Stimulated activated CD8-positive, alpha-beta memory T cell treated with anti-CD3 and anti-CD28 coated beads, Interleukin-12 subunit alpha, Interleukin-12 subunit beta, amount 100 ng/mL, for 4 hours (primary cell): ENCODE measurements at places on chromosomes 5 and 9.

GRCh38 chr5:61304590-61305381, 27.3 kb upstream of the ZSWIM6 start:
- no peak for DNase-seq

DNA sequence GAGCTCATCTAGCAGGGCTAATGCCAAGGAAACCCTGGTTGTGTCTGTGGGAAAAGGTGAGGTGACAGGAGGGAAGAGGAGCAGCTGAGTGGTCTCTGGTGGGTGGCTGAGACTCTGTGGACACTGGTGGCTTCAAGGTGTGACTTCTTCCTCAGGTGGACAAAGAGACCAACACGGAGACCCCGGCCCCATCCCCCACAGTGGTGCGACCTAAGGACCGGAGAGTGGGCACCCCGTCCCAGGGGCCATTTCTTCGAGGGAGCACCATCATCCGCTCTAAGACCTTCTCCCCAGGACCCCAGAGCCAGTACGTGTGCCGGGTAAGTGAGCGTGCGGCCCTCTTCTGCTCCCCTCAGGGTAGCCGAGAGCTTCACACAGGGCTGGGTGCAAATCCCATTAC, 31.1 kb upstream of the RARS1 start:
- DNase-seq, result no peak

DNA sequence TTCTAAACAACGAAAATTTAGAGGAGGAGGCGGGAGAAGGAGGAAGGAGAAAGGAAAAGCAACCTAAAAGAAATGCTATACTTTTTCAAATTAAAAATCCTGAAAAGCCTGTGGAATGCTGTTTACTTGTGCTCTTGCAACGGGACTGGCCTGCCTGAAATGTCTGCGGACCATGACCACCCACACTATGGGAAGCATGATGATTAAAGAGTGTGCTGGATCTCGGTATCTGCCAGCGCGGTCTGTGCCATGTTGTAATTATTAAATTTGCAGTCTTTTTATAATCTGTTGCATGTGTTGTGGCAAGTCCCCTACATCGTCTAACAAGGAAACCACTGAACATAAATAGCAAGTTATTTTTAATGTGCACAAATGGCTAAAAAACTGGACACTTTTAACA, 111.4 kb downstream of the FANCC start:
- no peak for DNase-seq

DNA sequence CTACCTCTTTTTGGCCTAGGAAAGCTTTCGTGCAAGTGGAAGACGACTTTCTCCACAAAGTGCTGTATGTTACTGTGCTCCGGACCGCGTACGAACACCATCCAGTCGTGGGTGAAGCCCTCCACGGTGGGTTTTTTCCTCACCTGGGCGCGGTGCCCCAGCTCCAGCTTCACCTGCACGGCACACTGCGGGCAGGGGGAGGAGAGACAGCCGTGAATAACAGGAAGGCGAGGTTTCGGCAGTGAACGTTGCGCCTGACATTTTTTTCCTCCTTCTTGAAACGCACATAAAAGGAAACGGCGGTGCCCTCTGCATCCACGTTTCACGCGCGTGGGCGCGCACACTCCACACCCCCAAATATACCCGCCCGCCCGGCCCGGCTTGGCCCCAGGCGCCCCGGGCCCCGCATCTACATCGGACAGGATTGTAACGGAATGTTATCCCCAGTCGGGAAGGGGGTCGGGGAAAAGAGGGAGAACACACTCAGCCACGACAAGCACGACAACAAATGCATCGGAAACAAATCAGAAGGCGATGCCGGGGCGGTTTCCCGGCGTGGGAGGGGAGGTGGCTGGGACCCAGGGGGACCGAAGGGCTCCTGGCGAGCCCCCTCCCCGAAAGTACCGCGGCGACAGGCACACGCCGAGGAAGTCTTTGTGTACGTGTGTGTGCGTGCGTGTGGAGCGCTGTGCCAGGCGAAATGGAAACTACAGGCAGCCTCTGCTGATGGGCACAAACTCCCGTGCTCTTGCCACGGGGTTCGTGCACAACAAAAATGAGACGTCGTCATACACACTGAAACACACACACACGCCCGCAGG, 1.4 kb downstream of the MLLT3 start:
- peak; percentile 46 for DNase-seq

DNA sequence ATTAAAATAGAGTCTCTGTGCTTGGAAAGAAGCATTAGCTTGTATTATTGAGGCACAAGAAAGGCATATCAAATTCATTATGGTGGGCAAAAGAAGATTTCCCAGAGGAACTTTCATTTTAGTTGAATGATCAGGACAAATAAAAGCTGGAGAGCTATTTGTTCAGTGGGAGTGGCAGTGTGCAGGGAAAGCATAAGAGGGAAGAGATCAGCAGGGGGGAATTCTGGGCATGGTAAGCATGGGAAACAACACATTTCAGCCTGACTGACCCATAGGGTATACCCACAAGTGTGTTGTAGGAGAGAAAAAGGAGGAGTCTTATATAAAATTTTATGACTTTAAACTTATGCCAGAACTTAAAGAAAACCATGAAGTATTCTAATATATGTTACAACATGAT, 167.7 kb upstream of the RASA1 start:
- DNase-seq, result no peak

- DNase-seq, result no peak
Observed at GRCh38 chr5:79269733-79270166, 33.8 kb downstream of the JMY start.

DNA sequence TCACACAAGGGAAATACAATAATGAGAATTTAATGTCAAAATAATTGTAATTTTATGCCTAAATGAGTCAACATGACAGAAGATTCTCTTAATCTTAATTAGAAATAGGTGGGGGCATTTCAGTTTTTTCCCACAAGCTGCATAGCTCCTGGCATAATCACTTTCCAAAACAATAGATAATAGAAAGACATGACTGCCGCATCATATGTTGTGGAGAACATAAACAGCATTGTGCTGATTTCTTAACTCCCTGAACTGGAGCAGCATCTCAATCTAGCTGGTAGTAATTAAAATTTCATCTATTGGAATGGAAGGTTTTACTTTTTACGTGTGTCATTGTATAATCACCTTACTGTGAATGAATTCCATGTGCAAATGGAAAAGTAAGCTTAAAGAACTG, 112.1 kb downstream of the ST8SIA4 start:
- no peak for DNase-seq

DNA sequence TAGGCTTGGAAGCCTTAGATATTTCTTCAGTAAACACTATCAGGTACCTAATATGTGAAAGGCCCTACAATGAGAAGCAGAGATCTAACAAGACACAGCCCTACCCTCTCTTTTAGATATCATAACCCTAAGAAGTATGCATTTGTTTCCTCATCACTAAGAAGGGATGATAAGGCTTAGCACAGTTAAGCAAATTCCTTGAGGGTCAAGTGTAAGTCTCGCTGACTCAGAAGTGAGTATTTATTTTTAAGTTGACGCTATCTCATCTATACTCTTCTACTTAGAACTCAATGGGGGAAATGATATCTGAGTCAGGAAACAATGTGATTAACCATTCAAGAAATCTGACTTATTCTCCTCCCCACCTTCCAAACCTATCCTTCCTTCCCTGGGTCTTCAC, 149.7 kb downstream of the ESM1 start:
- DNase-seq, result no peak

GRCh38 chr9:4620057-4620765, 41.9 kb upstream of the PLPP6 start:
- no peak for DNase-seq

DNA sequence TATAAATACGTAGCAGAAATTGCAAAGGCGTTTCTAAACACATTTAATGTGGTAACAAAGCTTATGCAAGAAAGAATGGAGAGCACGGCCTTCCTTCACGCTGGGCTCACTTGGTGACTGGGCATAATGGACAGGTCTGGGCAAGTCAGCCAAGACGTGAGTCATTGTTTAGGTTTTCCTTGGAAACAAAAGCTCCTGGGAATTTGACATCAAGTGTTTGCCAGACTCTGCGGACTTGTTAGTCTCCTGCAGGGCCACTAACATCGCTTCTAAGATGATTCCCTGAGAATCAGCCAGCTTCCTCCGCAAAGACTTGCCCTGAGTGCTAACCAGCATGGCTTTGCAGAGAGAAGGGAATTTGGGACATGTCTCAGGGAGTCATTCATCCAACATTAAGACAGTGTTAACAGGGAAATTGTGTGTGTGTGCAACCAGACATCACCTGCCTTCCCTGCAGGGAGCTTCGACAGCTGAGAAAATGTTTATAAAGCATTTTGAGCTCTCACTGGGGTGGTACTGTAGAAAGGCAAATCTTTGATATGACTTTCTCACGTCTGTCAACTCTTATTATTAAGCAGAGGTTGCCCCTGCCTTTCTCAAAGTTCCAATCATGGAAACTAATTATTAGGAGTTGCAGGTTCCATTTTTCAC, 182.5 kb downstream of the NTRK2 start:
- no peak for DNase-seq

DNA sequence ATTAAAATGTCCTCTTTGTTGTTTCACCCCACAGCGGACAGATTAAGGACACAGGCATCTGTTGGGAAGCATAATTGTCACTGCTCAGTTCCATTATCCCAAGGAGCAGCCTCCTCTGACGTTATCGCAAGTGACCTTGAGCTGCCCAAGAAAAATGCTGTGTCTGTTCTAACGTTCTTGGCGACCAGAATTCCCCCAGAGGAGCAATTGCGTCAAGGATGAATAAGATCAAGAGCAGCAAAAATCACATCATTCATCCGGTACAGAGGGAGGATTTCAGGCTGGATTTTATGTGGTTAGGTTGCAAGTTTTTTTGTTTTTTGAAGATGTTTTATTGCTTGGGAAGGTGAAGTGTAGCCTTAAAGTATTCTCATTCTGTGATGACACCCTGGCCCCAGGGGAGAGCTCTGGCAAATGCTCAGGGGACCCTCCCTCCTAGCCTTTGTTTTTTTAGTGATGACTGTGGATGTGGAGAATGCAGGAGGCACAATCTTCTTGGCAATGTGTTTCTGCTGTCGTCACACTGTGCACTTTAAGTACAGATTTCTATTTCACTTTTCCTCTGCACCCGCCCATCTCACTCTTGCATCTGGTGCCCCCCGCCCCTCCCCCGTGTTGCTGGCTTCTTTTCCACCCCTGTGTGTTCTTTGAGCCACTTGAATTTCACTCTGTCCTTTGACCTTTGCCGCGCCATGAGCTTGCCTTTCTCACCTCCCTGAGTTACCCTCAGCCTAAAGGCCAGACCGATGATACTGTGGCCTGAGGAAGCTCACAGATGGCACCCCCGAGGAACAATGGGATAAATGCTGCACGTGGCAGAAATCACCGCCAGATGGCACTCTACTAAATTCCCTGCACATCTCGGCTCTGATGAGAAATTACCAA, 308.5 kb downstream of the RAB3C start:
- peak; percentile 13 for DNase-seq

DNA sequence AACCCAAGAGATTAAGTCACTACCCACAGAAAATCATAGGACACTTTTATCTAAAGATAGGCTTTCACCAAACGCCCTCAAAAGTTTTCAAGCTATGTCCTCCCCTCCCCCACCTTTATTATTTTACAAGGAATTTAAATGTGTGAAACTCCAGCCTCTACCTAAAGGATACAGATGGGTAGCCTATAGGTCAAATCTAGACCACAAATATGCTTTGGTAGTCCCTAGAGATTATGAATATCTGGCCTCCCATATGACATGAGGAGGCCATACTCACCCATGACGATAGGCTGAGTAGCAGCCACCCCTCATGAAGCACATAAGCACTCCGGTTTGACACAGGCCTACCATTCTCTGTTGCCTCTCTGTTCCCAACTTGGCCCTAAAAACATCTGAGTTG, 11.9 kb downstream of the SIL1 start:
- DNase-seq, result no peak

DNA sequence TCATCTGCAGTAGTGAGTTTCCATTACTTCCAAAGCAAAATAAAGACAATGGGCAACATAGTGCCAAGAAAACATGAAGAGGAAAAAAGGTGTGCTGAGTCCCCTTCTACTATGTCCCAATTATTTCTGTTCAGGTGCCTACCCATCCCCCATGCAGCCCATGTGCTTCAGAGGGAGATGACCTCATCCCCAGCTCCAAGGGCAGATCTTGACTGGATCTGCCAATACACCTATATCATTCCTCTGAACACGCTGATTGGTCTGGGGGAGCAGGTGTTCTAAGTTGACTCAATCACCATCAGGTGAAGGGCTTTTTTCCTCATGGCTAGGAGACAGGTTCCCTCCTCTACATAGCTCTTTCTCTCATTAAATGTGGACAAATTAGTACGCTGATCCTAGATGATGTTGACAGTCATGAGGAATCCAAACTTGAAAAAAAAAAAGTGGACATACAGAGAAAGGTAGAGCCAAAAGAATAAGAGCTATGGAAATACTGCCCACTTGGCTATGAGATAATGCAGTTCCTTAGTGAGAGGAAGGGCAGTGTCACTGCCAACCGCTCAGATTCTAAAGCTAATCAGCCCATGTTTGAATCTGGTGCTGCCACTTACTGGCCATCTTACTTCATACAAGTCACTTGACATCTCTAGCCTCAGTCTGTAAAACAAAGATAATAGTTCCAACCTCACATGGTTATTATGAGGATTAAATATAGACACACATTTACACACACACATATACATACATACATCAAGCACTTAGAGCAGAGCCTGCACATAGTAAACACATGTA, 23.1 kb downstream of the PRELID2 start:
- DNase-seq, result no peak

- no peak for DNase-seq
Observed at GRCh38 chr5:172849606-172850453, 15.8 kb downstream of the ERGIC1 start.

DNA sequence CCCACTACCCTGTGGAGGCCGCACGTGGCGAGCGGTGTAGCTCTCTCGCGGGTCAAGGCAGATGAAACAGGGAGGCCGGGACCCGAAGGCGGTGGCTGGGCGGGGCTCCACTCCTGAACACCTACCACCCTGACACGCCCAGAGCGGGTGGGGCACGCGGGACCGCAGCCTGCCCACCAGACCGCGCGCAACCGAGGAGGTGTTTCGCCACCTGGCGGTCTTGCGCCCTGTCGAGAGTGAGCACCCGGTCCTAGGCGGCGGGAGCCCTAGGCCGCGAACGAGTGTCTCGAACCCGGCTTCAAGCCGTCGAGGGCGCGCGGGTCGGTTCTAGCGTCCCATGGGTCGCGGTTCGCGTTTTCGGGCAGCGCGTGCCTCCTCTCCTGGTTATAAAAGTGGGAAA, 2.2 kb upstream of the EXOSC3 start:
- no peak for DNase-seq

DNA sequence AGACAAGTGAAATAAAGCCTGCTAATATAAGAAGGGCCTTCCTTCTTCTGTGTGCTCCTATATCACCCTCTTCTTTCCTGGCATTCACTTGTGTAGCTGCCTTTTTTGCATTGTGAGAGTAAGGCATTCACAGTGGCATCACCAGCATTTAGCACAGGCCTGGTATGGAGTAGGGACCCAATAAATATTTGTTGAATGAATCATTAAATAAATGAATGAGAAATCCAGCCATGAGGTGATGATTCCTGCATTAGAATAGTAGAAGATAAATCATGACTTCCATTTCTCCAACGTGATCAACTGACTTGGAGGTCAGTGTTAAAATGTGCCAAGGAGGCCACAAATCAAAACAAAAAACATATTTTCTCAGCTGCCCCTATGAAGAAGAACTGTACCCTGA, 3.9 kb downstream of the PLPPR1 start:
- no peak for DNase-seq

GRCh38 chr9:4371108-4371507, 71.2 kb upstream of the GLIS3 start:
- DNase-seq, result no peak

GRCh38 chr5:76527685-76528161, 95.5 kb downstream of the F2RL2 start:
- no peak for DNase-seq

GRCh38 chr9:4005896-4006295, 294.0 kb downstream of the GLIS3 start:
- no peak for DNase-seq

- DNase-seq, result no peak
Observed at GRCh38 chr9:138117101-138117750, 239.6 kb downstream of the CACNA1B start.
